ENCODE measurements at places on chromosomes 16 and 17.

DNA sequence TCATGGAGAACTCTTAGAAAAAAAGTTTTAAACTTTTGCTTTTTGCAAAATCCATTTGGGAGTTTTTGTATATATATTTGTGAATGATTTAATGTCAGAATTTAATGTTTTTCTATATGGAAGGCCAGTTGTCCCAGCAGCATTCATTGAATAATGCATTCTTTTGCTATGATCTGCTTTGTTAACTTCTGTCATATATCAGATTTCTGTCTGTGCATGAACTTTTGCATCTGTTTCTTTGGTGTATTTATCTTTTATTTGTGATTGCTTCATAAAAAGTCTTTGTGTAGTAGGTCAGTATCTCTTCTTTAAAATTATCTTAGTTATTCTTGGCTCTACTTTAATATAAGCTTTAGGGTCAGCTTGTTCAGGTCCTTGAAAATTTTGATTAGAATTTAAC lies 84.2 kb downstream of the MAP2K4 start:
- DNase-seq = no peak

- no peak for DNase-seq
Observed at GRCh38 chr16:80852261-80852872, 48.0 kb upstream of the CDYL2 start.

DNA sequence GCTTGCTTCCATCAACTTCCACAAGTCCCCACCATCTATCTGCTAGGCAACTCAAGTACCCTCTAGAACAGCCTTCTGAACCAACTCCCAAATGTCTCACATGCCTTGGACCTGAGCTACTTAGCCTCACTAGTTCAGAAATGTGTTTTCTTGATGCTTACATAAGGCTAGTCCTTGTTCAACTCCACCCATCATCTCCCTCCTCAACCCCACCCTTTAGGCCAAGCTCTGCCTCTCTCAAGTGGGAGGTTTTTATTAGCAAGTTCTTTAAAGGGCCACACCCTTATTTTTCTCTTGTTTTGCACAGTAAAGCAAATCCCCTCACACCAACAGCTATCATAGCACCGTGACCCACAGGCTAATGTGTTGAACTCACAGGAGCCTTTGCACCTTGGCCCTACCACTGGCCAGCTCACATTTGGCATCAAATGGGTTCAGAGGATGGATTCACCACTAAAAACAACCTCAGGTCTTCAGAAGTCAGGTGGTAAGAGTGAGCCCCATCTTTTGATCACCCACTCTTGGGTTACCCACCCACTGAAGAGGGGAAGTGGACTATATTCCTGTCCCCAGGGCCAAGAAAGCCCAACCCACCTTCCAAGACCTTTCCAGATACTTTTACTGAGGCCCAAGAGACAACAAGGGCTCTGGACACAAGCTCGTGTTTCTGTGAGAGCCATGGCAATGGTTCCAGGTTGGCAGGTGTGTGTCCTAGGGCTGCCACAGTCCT lies 12.2 kb downstream of the PIK3R5 start:
- DNase-seq = no peak

- DNase-seq = no peak
Observed at GRCh38 chr16:75099738-75100602, 16.6 kb downstream of the LDHD start.

DNA sequence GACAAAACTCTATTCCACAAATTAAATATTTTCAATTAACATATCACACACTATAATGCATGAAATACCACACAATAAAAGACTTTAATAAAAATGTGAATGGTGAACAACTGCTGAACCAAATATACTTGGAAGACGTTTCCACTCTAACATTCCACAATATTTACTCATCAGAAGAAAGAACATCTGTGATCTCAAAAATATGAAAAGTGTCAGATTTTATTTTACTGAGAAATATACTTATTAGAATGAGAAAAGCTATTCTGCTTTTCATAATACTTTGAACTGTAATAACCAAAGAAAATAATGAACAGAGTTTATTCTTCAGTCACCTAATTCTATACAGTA lies 181.8 kb upstream of the AXIN2 start:
- DNase-seq = no peak

DNA sequence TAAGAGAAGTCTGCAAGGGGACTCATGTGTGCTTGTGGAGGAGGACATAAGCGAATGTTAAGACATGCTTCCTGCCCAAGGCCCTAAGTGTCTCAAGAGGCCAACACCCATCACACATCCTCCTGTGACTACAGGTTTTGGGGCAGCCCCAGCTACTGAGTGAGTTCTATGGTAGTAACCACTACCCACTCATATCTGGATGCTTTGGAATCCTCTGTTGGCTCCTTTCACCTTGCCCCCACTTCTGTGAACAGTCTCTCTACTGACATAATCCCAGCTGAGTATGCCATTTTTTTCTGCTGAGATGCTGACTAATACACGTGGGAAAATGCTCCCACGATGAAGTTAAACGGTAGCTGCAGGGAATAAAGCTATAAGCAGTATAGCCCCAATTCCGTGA lies 153.5 kb downstream of the VPS53 start:
- no peak for DNase-seq

GRCh38 chr17:59668816-59669215 lies 38.4 kb downstream of the PTRH2 start:
- no peak for DNase-seq
